ENCODE measurements at places on chromosomes 7 and 10. TPM values are rescaled to one million over a fixed set of nuclear protein-coding genes. Genes with fewer than 3 reads are reported as not detected.

DNA sequence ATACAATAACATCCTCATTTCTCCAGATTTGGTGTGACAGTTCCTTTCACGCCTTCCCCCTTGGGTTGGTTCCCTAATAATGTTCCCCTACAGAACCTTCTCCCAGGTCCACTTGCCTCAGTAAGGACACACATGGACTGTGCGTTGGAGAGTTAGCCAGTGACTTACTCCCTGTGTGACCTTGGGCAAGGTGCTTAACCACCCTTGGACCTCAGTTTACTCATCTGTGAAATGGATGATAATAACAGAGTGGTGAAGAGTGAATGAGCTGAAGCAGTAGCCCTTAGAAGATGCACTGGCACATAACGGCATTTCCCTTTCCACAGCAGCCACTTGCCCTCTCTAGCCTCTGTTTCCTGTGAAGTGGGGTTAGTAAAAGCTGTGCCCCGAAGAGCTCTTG lies 175.8 kb downstream of the PKD1L1 start:
- no peak for DNase-seq

SLC18A2 gene
- total RNA-seq = 0.17 TPM

- no peak for DNase-seq
Observed at GRCh38 chr7:106344861-106345260, 60.1 kb upstream of the NAMPT start.

LRRC18 gene
- total RNA-seq = not detected

GRCh38 chr10:79355420-79356017 lies 8.2 kb downstream of the PPIF start:
- no peak for DNase-seq

ACHE gene
- 3.9 TPM for total RNA-seq

- DNase-seq = no peak
Observed at GRCh38 chr7:5831196-5831595, 49.4 kb upstream of the OCM start.

MDFIC gene
- total RNA-seq = 97.3 TPM

DNA sequence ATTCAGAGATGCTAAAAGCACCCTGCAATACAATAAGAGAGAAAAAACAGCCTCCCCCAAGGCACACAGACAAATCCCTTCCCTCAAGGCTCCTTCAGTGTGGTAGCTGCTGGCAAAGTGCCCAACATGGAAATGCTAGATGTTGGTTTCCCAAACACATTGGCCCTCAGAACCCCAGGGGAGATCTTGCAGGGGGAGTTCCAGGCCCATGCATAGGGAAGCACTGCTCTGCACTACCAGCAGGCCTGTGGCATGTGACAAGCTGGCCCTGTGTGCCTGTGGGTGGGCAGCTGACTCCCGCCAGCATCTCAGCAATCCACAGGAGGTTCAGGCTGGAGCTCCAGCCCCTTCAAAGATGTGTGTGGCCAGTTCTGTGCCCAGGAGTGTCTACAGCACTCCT lies 16.8 kb upstream of the CSGALNACT2 start:
- DNase-seq = peak; percentile 67

C7orf57 gene
- total RNA-seq = not detected

COL17A1 gene
- 1.8 TPM for total RNA-seq

DNA sequence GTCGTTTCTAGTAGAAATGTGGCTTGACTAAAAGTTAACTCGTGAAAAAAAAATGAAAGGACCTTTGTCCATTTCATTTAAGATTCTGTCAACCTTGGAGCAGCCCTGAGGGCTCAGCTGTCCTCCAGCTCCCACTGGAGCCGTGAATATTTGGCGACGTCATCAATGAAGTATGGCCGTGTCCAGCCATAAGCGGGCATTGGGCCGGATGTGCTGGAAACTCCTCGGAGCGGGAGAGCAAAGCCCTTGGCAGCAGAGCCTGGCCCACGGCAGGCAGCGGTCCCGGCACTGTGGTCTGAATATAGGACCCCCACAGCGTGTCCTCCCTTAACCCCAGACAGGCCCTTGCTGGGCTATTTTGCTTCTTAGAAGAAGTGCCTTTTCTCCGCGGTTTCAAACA lies 50.0 kb downstream of the JAKMIP3 start:
- peak; percentile 63 for DNase-seq

GRCh38 chr7:142720172-142720773 lies 29.0 kb upstream of the PRSS1 start:
- DNase-seq = no peak

COL13A1 gene
- total RNA-seq = 5.0 TPM

DNA sequence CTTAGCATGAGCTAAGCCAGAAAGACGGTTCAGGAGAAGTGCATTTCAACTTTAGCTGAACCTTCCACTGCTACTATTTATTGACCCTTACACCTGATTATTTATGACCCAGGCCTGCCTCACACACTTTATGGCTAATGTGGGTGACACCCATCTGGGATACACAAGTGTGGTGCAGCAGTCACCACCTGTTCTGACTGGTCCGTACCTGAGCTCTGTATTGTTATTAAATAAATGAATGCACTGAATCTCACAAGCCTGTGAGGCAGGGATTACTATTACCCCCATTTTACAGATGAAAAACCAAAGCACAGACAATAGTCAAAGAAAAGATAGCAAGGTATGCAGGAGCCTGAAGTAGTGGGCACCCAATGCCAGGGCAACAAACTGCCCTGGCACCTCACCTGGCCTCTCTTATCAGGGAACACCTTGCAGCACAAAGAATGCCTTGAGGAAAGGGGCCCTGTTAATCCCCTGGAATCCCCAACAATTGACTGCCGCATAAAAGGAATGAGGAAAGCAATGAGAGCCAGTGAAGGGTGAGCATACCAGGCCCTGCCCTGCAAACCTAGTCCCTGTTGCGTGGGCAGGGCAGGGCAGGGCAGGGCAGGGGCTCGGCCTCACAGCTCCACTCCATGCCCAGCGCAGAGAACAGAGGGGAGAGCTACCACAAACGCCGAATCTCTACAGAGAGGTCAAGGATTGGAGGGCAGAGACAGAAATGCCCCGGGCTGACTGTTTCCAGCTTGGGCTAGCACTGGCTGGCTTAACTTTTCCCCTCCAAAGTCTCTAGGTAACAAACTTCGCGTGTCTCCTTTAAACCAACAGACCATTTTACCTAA lies 1.3 kb downstream of the ANXA11 start:
- DNase-seq = peak; percentile 84

DNA sequence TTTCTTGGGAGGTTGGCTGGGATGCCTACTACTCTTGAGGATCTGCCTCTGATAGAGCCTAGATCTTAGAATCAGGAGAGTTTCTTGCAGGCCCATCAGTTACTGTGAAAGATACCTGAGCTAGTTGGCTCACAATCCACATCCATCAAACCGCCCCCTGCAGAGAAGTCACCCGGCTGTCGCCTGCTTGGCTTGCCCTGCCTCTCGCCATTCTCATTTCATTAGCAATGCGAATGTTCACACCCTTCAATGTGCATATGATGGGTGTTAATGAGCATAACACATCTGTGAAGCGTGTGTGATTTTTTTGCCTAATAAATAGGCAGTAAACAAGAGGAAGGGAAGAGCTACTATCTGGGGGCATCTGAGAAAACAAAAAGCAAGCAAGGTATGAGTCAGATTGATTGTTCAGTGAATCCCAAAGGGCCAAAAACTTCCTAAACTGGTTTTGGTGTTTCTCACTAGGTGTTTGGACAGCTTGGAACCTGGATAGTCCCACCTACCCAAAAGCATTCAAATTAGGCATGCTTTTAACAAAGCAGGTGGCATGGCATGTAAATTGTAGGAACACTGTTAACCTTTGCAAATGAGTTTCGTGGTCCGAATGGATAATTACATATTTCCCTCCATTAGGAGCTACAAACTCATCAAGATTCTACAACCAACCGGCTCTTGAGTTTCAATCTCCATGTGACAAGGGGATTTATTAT lies 272.3 kb upstream of the C7orf33 start:
- no peak for DNase-seq

DNA sequence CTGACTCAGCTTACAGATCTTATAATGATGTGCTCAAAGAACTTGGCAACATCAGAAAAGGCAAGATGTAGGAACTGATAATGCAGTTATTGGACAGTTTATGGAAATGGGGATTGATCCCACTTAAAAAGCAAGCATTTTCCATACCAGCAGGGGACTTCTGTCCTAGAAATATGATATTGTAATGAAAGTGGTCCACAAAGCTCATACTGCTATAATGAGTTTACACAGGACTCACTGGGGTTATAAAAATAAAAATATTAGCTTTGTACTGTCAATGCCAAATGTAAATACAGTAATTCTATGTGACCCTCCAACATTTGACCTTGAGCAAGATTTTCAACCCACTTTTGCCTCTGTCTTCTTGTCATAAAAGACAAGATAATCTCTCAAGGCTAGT lies 145.5 kb upstream of the SEM1 start:
- DNase-seq = no peak

STAMBPL1 gene
- 40.7 TPM for total RNA-seq

DNA sequence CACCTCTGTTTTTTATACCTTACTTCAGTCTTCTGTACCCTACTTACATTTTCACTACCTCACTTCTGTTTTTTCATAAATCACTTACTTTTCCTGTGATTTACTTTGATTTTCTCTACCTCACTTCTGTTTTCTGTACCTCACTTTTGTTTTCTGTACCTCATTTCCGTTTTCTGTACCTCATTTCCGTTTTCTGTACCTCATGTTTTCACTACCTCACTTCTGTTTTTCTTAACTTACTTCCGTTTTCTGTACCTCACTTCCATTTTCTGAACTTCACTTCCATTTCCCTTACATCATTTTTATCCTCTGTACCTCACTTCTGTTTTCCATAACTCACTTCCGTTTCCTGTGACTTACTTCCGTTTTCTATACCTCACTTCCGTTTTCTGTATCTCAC lies 492.0 kb upstream of the AKR1E2 start:
- DNase-seq = no peak

VIM gene
- 1,594 TPM for total RNA-seq

GRCh38 chr10:33706746-33707145 lies 372.3 kb upstream of the NRP1 start:
- no peak for DNase-seq

SPAG6 gene
- total RNA-seq = not detected

GRCh38 chr10:71864911-71865361 lies 13.9 kb upstream of the PSAP start:
- peak; percentile 48 for DNase-seq

FAM237B gene
- not detected for total RNA-seq

- no peak for DNase-seq
Observed at GRCh38 chr7:96675548-96675947, 34.1 kb downstream of the SEM1 start.

- DNase-seq = no peak
Observed at GRCh38 chr10:93072713-93073538, 767 bp upstream of the CYP26A1 start.

DNA sequence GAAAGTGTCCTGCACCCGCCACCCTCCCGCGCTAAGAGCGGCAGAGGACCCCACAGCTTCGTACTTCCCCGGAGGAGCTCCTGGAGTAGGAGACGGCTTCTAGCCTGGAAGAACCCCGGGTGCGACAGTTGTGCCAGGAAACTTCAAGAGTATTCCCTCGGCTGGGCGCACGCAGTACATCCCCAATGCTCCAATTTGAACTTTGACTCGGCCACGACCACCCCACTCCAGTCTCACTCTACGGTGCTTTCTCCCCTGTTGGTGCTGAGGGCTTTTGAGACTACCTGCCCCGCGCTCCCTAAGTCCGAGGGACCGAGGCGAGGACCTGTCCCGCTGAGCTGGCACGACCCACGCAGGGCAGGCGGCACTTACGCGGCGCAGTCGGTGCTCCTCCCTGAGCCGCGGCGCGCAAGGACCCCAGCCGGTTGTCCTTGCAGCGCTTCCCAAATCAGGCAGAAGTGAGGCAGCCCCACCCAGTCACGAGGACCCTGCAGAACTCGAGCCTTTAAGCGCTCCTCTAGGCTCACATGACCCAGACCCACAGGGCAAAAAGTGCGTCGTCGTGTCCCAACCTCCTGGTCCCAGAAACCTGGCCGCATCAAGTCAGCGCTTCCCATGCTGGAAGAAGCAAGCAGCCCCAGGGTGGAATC lies at the start of gene CPVL:
Gene CPVL, minus strand, starts transcription at position 481 of the 650 bp plus-strand sequence. CDS start 25,476 bp downstream, outside the sequence.
- peak; percentile 84 for DNase-seq

- no peak for DNase-seq
Observed at GRCh38 chr10:52256832-52257691, 57.0 kb upstream of the DKK1 start.

SLC26A4 gene
- total RNA-seq = 0.46 TPM
